Hematopoietic multipotent progenitor cell (in vitro differentiated cells): ENCODE measurements at places on chromosomes 1 and 21.

DNA sequence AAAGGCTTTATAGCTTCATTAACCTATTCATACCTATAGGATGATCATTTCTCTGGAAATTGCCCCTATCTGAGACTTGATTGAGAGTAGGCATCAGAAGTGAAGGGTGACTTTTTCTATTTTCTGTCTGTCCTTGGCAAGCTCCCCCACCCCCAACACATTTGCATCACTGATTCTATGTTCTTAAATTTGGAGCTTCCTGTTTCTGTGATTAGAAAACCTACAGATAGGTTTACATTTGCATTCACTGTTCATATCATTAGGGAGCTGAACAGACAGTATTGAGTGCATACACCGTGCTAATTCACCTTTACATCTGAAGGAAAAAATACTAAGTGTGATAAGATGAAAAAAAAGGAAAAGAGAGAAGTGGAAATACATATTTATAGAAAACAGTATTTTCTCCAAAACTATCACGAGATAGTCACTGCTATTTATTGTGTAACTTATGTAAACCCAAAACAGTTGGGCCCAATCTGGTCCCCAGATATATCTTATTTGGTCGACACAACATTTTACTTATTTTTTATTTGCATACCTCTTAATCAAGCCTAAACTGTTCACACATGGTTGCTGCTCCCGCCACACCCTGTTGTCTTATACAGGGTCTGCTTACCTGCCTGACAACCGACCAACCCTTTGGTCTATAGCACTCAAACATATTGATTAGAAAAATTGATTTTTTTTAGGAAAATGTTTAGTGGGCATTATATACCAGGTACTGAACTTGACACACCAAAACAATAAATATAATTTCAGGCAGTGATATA, 218.8 kb downstream of the NTNG1 start:
- DNase-seq: no peak

GRCh38 chr1:1059494-1060280, 14.4 kb downstream of the RNF223 start:
- DNase-seq: peak; percentile 86

DNA sequence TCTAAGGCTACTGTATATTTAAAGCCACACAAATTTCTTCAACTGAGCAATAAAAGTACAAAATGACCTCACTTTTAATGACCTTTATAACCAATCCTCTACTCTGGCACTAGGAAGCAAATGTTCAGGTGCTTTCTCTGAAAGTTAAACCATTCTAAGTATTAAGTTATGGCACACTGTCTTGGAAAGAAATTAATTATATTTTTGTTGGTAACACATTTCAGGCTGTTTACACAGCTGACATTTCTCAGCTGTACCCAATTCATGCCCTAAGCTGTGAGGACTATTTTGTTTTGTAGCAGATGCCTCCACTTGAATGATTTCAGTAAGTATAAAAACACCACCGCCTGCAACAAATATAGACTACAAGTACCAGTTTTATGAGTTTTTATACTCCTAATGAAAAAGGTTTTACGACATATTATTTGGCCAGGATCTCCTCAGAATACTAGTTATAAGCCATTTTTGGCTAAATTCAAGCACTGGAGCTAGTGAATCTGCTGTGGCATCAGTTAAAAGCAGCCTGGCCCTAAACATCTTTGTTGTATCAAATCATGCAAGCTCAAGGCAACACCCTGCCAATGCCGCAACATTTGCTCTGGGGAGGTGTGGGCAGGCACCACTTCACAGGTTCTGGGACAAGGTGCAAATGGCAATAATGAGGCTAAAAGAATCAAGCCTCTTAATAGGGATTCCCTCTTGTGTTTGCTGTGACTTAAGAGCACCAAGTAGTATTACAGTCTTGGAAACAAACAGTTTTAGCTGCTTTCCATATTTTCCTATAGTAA, 228.4 kb upstream of the DMRTA2 start:
- no peak for DNase-seq

DNA sequence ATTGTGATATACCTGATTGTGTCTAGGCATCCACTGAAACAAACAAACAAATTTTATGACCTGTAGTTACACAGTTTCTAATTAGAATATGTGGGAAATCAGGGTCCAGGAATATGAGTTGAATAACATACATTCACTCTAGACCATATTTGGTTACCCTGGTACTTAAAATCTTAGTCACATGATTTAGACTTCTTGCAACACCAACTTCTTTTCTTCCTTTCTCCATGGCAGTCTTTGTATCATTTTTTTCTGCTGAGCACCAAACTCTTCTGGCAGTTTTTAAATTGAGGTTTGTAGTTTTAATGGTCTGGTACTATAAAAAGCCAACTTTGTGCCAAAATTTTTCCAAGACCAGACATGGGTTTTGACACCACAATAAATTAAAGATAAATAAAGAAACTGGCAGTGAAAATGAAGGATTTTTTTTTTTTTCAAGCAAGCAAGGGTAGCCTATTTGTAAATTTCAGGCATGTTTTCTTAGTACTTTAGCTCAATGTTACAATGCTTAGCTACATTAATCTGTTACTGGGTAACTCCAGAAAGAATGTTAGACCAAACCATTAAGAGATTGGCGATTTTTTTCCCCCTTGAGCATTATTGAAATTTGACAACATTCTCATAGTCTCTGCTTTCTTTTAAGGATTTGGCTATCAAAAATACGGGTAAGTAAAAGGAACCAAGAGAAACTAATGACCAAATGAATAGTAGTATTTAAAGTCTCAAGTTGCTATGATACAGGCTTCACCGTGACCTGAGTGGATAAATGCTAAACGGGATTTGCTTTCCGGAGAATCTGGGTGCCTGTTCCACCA, 108.5 kb downstream of the NFIA start:
- no peak for DNase-seq

GRCh38 chr1:154178911-154179811, 12.7 kb downstream of the TPM3 start:
- no peak for DNase-seq

DNA sequence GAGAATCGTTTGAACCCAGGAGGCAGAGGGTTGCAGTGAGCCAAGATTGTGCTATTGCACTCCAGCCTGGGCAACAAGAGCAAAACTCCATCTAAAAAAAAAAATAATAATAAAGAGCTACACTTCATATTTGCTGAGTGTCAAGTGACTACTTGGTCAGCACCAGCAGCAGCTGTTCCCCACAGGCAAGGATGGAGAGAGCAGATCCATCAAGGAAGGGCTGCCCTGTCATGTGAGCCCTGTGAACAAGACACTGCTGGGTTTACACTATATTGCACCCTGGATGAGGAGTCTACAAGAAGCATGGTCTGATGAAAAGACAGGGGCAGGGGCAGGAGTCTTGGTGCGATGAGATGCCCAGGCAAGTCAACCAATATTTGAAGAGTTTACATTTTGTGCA, 3.6 kb downstream of the CTNNBIP1 start:
- DNase-seq: no peak

DNA sequence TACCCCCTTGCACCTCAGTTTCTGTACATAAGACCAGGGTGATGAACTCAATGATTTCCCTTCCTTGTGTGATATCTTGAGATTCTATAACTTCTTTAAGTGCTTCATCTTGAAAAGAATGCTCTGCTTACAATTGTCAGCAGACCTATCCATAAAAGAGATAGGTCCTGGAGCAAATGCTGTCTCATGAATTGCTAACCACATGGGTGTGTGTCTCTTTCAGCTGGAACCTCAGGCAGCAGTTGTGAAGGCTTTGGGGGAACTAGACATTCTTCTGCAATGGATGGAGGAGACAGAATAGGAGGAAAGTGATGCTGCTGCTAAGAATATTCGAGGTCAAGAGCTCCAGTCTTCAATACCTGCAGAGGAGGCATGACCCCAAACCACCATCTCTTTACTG, 2.8 kb downstream of the IL20 start:
- DNase-seq: no peak

DNA sequence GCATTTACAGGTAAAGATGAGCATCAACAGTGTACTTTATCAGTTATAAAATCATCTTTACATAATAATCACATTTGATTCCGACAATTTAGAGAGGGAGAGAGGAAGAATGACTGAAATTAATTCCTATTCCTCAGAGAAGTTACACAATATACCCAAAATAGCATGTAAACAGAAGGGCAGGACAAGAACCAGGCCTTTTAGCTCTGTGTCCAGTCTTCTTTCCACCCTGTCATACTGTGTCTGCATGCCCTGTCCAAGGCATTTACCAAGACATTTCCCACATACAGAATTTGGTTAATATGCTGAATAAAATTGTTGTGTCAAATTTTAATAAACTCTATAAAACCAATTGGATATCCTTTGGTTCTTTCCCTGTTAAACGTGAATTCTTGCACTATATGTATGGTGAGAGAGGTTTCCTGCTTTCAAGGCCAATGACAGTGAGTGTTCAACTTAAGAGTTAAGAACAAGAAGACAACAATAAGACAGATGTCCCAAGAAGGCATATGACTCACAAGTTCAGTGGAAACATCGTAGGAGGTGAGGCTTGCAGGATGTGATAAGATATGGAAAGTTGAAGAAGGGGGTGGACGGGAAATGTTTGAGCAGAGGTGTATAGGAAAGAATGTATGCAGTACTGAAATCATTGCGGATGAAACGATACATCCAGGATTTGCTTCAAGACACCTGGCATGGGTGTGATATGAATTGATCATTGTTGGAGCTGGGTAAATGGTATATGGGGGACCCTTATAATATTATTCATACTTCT, 20.8 kb downstream of the LRRC8B start:
- peak; percentile 63 for DNase-seq

GRCh38 chr1:39491146-39491921, at the start of gene BMP8A:
Gene BMP8A (plus strand): TSS chr1:39491636. CDS start chr1:39491992, 356 bp downstream.
- DNase-seq: peak; percentile 73

DNA sequence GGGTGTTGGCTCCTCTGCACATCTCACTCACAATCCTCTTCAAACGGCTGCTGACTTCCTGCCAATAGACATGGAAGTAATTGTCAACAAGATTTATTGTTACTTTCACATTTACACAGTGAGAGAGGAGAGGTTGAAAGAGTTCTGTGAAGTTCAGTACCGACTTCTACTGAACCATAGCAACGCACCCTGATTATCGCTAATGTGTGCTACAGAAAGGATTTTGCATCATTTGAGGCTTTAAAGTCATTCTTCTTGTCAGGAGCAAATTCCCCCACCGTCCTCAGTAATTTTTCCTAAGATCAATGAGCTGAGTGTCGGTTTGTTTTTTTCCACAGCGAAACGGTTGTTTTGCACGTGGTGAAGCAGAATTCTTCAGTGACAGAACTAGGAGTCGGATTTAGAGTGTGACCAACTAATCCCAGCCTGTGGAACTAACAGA, 361.0 kb downstream of the ADGRL2 start:
- peak; percentile 39 for DNase-seq

DNA sequence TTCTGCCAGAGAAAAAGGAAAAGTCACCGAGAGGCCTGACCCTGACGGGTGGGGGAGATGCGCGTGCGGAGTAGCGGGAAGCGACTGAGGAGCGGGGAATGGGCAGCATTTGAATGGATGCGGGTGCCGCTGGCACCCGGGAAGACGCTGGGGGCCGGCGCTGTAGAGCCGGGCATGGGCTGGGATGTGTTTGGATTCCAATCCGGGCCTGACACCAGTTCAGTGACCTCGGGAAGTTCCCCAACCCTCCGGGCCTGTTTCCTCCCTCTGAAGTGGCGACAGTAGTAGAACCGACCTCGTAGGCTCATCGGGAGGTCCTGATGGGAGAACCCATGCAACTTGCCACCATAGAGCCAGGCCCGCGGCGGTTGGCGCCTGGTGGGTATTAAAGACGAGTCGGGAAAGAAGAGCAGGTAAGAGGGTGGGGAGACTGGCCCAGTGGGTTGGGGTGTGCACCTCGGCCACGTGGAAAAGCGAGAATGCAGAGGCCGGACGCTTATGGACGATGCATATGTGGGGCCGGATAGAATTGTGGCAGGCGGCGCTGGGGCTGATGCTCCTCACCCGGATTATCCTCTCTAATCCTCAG, 642 bp upstream of the SLC16A1 start:
- DNase-seq: no peak

GRCh38 chr1:203693721-203694120, 67.1 kb downstream of the ATP2B4 start:
- no peak for DNase-seq

GRCh38 chr1:231134624-231135023, 27.2 kb upstream of the TRIM67 start:
- DNase-seq: no peak

DNA sequence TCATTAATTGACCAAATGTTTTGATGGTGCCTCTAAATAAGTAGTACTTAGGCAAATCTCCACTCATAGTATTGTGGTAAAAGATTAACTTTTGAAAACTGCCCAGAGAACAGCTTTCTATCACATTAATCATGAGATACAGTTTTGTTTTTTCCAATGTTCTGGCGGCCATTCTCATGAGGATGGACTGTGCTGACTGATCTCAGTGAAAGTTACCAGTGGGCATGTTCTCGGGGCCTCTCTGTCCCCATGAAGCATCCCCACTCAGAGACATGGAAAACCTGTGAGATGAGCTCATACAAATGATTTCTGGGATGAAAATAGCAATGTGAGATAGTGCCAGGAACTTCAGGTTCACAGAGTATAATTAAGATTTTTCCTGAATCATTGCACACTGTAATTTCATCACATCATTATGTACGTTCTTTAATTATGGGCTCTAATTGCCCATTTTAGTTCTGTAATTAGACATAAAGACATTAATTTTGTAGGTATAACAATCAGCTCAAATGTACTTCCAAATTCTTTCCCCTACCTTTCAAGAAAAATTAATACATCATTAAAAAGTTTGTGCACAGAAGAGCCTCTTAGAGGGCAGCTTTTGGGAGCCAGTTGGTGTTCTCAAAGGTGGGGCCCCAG, 40.5 kb downstream of the DDR2 start:
- DNase-seq: no peak

DNA sequence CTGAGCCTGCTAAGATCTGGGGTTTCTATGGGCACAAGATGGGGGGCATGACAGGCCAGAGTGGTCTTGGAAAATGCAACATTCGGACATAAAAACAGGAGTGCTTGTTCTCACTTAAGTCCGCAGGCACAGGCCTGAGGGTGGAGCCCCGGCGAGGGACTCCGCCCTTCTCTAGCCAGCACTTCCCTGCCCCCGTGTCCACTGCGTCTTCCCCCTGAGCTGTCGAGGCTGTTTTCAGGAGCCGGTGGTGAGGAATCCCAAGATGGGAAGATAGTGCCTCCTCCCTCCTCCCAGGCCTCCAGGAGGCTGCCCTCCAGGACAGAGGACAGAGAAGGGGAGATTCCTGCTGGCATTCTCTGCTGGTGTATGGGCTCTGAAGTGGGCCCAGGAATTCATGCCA, 105.2 kb downstream of the TLR5 start:
- DNase-seq: no peak

- no peak for DNase-seq
Measured at GRCh38 chr1:64495878-64496277, 25.9 kb downstream of the CACHD1 start.
